ENCODE measurements at places on chromosomes 12 and 14. TPM values are rescaled to one million over a fixed set of nuclear protein-coding genes. Genes with fewer than 3 reads are reported as not detected.

The TMTC3 gene
- 22.6 TPM for total RNA-seq

The SOAT2 gene
- total RNA-seq = not detected

DNA sequence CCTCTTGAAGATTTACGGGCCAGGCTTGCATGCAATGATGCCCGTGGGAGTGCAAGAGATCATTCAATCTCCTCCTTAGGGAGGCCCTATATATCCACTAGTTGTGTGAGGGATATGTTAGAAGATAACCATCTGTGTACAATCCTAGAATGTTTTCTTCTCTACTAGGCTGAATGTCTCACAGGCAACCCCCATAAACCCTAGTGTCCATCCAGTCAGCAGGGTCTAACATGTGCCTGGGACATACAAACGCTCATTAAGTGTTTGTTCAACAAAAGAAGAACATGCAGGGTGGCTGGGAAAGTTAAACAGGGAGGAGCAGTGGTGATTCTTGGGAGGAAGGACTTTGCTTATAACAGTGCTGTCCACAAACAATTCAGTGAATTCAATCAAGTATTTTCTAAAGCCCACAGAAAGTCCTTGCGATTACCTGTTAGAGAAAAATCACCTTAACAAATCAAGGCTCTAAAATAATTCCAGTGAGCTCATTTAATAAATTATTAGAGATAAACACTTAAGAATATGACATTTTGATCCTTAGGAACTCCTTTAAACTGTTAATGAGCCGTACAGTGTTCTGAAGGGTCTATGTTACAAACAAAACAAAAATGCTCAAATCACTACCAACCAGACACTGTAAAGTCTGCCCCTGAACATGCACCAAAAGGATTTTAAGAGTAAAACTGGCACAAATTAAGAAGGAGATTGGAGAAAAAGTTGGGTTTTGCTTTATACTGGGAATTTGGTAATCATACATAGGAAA is 96.6 kb upstream of the FERMT2 start:
- no peak for DNase-seq

DNA sequence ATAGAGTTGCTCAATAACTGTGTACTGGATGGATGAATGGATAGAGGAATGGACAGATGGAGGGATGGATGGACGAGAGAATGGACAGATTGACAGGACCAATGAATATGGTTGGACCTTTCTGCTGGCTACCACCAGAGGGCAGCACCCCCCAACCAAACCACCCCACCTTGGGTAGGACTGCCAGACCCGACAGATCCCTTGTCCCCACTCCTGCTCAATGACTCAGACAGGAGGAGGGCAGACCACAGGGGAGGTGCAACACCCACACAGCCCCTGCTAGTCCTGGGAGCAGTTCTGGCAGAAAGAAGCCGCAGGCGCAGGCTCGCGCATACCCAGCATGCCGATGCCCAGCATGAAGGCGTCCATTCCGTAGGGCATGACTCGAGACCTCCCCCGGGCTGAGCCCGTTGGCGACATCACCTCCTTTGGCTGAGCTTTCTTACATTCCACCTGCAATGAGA is 12.4 kb downstream of the MSI1 start:
- peak; percentile 82 for DNase-seq

All from SK-MEL-5 (cell line).